ENCODE measurements at places on chromosomes 5 and 9.

DNA sequence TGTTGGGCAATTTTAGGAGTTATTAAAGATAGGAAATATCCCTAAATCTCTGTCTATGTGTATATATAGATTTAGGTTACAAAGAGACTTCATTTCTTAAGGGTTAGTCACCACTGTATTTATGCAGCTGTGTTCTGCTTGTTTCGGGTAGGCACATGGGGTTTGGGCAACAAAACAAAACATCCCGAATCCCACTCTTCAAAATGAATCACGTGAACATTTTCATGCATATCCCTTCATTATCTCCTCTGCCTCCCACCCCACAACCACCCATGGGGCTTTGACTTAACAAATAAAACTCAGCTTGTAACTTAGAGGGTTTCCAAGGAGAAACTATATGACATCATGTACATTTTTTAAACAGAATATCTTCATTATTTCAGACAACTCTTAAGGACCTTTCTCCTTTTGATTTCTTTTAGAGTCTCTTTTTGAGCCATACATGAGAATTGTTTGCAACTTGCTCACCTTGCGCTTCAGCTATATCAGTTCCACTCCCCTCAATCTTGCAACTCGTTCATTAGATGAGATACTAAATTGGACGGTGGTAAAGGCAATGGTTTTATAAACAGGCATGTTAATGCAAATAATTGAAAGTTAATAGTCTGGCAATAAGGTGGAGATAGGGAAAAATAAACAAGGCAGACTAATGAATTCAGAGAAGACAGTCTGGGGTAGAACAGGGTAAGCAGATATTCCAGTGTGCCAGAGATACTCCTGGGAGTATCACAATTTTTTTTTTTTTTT lies 136.7 kb downstream of the CD180 start:
- peak; percentile 49 for DNase-seq

DNA sequence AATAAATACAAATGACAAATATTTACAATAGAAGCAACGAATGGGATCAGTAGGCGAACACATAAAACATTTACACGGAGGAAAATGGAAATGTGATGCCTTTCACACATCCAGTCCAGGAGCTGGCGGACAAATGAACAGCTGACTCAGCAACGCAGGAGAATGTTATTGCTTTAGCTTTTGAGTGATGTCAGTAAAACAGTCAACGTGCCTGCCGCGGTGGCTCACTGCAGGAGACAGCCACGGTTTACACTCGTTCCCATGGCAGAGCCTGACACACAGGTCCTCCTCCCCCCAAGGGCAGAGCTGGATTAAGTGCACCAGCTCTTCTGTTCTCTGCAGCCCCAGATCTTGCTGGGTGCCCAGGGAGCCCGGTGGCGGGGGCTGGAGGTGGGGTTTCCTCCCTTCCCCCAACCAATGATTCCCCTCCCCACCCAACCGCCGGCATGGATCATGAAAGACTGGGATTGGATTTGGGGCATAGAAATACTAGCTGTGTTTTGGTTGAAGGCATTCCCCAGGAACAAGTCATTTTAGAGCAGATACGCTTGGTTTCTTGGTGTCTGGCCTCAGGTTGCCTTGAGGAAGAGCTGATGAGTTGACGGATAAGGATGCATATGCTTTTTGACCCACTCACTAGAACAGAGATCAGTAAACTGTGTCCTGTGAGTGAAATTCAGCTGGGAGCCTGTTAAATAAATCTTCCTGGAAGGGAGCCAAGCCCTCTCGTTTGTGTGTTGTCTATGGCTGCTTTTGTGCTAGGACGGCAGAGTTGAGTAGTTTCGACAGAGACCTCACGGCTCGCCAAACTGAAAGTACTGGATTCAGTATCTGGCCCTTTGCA lies 12.5 kb downstream of the STC2 start:
- peak; percentile 94 for DNase-seq

- DNase-seq = peak; percentile 53
Measured at GRCh38 chr9:90307891-90308290, 334.7 kb downstream of the DIRAS2 start.

DNA sequence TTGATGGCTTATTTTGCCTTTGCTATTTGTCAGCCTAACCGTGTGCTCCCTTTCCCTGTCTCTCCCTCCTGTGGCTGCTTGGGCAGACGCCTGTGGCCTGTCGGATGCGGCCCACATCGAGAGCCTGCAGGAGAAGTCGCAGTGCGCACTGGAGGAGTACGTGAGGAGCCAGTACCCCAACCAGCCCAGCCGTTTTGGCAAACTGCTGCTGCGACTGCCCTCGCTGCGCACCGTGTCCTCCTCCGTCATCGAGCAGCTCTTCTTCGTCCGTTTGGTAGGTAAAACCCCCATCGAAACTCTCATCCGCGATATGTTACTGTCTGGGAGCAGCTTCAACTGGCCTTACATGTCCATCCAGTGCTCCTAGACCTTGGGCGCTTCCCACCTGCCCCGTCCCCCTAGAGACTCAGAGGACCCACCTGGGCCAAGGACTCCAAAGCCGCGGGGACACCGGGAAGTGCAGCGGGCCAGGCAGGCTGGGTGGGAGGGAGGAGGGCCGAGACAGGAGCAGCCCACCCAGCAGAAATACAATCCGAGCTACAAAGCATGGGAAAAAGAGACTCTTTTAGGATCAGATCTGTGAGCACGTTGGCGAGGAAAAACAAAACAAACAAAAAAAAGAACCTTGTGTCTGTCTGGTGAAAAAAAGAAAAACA lies 10.6 kb downstream of the NR2F1 start:
- no peak for DNase-seq

DNA sequence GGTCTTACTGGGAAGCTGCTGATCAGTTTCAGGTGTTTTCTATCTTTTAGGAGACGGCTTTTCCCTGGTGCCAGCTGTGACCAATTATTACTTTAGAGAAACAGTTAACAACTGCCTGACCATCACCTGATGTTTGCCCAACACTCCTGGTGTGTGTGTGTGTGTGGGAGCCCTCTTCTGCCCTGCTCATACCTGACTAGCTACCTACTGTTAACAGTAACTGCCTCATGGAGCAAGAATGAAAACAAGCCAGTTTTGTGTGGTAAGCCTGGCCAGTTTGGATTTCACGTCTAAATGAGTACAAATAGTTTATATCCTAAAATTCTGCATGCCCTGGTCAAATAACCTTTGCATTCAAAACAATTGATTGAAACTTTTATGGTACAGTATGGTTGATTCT lies 46.1 kb upstream of the RIOK2 start:
- no peak for DNase-seq

Data from muscle of leg (tissue), 16 donors.